Small intestine (tissue), 16 donors: ENCODE measurements at places on chromosomes 12 and 14. TPM values are rescaled to one million over a fixed set of nuclear protein-coding genes. Genes with fewer than 3 reads are reported as not detected.

Gene STON2
- 3.4 TPM for polyA plus RNA-seq

Gene CABP1
- 0.74 TPM for polyA plus RNA-seq

DNA sequence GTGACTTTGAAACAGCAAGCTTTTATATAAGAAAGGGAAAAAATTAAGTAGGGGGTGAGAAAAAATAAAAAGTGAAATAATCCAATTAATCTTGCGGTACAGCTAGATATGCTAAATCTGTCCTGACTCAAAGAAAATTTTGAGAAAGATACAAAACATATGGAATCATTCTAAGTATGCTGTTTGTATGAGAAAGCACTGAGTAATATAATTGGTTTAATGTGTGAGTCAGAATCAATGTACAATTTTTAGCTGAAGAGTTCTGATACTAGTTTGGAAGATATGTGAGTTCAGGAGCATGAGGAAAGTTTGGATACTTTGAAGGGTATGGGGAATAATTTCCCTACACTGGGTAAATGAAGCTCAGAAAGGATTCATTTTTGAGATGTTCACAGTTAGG lies 190.9 kb upstream of the RASSF8 start:
- no peak overlapping the region for H3K27ac ChIP-seq
- DNase-seq, result no peak
- no peaks in the 10 kb centered on the region for H3K27me3 ChIP-seq
- no peak overlapping the region for H3K4me3 ChIP-seq
- no peaks in the 10 kb centered on the region for H3K4me1 ChIP-seq

Gene SERPINA3
- 0.28 TPM for polyA plus RNA-seq

Gene ZNF891
- polyA plus RNA-seq, result 2.9 TPM

- no peaks in the 10 kb centered on the region for H3K36me3 ChIP-seq
- no peaks in the 10 kb centered on the region for H3K27me3 ChIP-seq
- no peak overlapping the region for H3K27ac ChIP-seq
- H3K4me1 ChIP-seq, result no peaks in the 10 kb centered on the region
- DNase-seq, result no peak
Observed at GRCh38 chr12:83985084-83985483, 927.5 kb downstream of the SLC6A15 start.

Gene WNT1
- polyA plus RNA-seq, result 0.07 TPM

Gene ACVRL1
- 0.89 TPM for polyA plus RNA-seq

DNA sequence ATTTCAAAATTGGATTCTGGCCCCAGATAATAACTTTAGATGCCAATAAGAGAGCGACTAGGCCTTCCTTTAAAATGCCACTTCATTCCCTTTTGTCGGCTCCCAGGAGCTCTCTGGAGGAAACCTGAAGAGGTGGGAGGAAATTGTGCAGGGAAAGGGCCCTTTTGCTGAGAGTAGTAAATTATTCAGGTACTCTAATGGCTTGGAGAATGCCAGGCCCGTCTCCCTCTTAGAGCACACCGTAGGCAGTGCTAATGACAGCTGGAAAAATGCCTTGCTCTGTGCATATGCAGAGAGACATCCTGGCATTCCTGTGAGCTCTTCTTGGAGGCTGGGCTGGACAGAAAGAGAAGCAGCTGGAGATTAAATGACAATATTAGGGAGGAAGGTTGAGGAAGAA lies 115.0 kb upstream of the RPH3A start:
- H3K4me1 ChIP-seq, result no peaks in the 10 kb centered on the region
- H3K27ac ChIP-seq, result no peak overlapping the region
- peaks cover 5% of the 10 kb centered on the region for H3K27me3 ChIP-seq
- no peak overlapping the region for H3K4me3 ChIP-seq

- DNase-seq, result no peak
- H3K27me3 ChIP-seq, result peaks cover 6% of the 10 kb centered on the region
- no peaks in the 10 kb centered on the region for H3K4me1 ChIP-seq
- no peak overlapping the region for H3K4me3 ChIP-seq
Observed at GRCh38 chr14:69500736-69501135, 16.2 kb downstream of the PLEKHD1 start.

DNA sequence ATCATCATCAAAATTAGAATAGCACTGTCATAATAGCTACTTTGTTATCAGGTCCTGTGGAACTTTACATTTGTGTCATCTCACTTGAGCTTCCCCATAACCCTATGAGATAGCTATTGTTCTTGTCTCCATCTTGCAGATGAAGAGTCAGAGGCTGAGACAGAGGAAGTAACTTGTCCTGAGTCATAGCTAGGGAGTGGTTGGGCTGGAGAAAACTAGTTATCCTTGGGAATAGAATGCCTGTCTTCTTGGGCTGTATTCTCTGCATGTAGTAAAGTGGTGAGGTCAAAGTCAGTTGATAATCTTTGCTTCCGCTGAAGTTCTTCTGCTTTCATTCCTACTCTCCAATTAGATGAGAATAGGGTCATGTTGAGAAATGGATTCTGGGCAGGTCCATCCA lies 117.0 kb downstream of the SMOC1 start:
- H3K4me1 ChIP-seq, result peaks cover 8% of the 10 kb centered on the region
- no peaks in the 10 kb centered on the region for H3K36me3 ChIP-seq
- no peak overlapping the region for H3K4me3 ChIP-seq
- H3K27ac ChIP-seq, result no peak overlapping the region
- H3K27me3 ChIP-seq, result no peaks in the 10 kb centered on the region
- peak; percentile 61 for DNase-seq
